Small intestine (tissue), 16 donors: ENCODE measurements at places on chromosomes 11 and 22. TPM values are rescaled to one million over a fixed set of nuclear protein-coding genes. Genes with fewer than 3 reads are reported as not detected.

DNA sequence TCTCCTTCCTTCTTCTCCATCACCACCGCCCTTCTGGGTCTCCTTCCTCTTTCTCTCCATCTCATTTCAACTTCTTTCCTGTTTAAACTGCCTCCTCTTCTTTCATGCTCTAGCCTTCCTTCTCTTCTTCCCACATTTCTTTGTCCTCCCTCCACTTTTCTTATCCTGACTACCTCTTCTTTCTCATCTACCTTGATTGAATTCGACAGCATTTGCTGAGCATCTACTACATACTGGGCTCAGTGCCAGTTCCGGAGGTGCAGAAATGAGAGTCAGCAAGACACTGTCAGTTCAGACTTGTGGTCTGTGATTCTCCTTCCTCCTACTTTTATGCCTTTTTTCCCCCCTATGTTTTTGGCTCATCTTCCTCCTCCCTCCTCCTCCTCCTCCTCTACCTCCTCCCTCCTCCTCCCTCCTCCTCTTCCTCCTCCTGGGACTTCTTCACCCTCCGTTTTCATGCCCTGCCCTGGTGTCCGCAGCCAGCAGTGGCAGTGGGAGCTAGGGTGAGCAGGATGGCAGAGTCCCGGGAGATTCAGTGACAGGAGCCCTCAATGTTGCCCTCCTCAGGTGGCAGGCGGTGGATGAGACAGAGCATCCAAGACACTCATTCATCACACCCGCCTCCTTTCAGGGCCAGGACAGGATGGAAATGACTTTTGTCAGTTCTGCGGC is 146.0 kb upstream of the SEZ6L start:
- DNase-seq = no peak

The ELMOD1 gene
- 0.58 TPM for polyA plus RNA-seq

The RFPL1 gene
- not detected for polyA plus RNA-seq

The EXPH5 gene
- 0.94 TPM for polyA plus RNA-seq

The HEPHL1 gene
- 0.74 TPM for polyA plus RNA-seq
